Panc1 (cell line): ENCODE measurements at places on chromosomes 5 and 9.

GRCh38 chr5:69084195-69084594 is 9.6 kb upstream of the SLC30A5 start:
- DNase-seq, result no peak

DNA sequence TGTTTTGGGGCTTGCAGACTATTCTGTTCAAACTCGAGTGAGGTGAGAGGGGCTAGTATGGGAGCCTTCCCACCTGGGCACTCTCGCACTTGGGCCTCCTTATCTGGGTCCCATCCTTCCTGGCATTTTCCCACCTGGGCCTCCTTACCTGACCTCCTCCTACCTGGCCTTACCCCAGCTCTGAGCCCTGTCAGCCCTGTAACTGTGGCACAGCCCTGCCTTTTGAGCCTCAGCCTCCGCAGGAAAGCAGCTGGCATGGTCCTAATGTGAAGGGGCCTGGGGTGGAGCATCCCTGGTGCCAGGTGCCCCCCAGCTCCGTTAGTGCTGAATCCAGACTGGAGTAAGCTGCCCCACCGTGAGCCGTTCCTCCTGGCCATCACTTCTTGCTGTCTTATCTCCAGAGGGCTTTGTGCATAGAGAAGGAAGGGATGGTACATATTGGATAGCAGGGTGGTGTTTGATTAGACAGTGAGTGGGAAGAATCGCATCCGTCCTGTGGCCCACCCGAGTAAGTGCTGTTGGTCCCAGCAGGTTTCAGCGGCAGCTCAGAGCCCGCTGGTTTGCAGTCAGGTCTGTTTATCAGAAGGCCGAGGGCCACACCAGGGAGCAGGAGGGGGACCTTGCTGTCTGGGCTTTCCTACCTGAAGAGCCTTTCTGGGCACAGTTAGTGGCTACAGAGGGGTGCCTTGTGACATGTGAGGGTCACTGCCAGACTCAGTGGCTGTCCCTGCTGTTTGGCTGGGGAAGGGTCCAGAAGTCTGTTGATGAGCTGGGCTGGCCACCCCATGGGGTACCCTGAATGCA is 76.5 kb downstream of the WNK2 start:
- DNase-seq, result no peak

DNA sequence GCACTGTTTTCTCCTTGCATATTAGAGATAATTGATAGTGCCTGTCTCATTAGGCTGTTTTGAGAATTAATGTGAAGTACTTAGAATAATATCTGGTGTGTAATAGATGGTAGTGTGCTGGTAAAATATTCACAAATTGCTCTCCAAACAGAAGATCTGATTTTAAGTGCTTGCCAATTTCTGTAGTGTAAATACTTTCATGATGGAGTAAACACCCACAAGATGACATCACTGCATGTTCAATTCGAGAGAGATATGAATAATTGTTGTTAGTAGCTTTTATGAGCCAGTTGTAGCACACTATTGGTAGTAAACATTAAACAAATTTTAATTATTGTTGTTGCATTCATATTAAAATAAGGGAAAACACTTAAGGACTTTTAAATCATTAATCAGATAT is 392.3 kb upstream of the RIOK2 start:
- no peak for DNase-seq

DNA sequence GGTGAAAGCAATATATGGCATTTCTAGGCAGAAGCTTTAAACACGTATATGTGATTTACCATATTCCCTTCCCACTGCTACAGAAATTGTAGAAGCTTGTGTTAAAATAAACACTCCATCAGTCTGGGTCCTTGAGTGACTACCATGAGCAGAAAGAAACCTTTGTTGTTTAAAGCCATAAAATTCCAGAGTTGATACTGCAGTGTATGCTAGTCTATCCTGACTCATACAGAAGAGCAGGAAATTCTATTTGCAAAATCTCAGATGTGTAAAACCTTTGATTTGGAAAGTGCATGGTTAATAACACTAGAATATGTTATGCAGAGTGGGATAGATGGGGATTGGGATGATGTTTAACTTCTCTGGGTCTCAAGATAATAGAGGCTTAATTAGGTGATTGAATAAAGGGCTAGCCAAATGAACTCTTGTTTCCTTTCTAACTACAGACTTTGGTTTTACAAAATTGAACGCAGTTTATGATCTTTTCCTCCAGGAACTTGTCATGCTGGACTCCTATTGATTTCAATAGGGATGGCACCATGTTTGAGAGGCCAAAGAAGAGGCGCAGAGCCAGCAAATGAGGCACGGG is 282.7 kb upstream of the VLDLR start:
- DNase-seq, result no peak

DNA sequence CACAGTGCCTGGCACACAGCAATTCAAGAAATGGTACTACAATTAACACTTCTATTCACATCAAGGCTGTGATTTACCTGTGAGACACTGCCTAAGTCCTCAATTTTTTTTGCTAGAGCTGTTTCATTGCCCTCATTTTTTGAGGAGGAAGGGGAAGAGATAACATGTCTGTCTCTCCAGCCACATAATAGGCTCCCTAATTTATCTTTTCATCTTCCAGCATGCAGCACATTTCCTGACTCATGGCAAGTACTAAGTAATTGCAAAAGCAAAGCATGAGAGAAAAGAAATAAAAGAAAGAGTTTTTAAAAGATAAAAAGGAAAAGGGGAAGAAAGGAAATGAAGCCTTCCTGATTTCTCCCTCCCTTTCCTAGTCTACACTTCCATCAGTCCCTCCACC is 26.9 kb upstream of the RNF38 start:
- DNase-seq, result no peak

DNA sequence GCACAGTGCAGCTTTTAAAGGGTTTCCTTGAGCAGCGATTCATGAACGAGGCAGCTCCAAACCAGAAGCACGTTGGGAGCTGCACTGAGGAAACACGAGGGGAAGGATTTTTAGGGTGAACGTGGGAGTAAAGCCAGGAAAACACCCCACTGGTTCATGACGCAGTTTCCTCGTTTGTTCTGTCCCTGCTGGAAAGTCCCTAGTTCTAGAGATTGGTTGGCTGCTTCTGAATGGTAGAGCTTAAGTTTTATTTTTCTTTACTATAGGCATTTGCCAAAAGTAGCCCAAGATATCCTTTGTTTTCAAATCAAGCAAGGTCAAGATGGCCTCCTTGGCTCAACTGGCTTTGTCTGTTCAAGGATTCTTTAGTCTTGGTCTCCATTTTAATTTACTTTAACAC is 116.5 kb upstream of the CACNA1B start:
- DNase-seq, result no peak

GRCh38 chr9:28930766-28931165 is 1357.5 kb upstream of the C9orf72 start:
- DNase-seq, result no peak

GRCh38 chr9:25603106-25603505 is 75.1 kb downstream of the TUSC1 start:
- DNase-seq, result no peak

GRCh38 chr9:31916591-31917241 is 467.7 kb upstream of the ACO1 start:
- no peak for DNase-seq

- no peak for DNase-seq
Observed at GRCh38 chr9:90569511-90569910, 73.1 kb downstream of the DIRAS2 start.

DNA sequence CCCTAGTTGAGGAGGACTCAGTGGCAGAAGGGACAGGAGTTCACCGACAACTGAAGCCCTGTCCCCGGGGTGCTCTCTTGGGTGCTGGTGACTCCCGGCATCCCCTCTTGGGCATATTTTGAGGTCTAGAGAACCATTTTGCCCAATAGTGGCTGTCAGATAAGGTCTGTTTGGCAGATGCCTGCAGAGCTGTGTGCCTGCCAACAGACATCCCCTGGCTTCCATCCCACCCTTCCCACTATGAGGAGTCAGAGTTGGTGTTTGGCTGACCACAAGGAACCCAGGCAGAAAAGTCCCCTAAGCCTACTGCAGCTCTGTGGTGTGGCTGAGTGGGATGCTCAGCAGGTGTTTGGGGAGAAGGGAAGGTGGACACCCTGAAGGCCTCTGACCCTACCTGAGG is 207.0 kb downstream of the AUH start:
- no peak for DNase-seq

GRCh38 chr5:59231221-59231931 is 648.5 kb downstream of the RAB3C start:
- DNase-seq, result no peak

DNA sequence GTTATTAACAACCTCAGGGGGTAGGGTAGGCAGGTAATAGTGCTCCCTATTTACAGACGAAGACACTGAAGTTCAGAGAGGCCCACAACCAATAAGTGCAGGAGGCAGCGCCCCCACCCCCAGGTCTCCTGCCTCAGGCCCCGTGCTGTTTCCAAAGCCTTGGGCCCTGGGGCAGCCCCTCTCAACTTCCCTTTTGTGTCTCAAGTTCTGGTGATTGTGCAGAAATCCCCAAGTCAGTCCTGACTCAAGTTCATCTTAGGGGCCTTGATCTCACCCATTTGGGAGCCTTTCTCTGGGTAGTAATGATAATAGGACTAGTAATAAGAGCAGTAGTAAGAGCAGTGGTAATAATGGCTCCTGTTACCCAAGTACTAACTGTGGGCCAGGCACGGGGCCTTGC is 35.5 kb upstream of the ASS1 start:
- DNase-seq, result no peak
